Mucosa of descending colon (tissue), 3 donors: ENCODE measurements at places on chromosomes 16 and 17. TPM values are rescaled to one million over a fixed set of nuclear protein-coding genes. Genes with fewer than 3 reads are reported as not detected.

GRCh38 chr17:16676676-16677268 is 13.3 kb upstream of the CCDC144A start:
- DNase-seq = no peak

OMG gene
- total RNA-seq = not detected

OR4D1 gene
- not detected for total RNA-seq

DNA sequence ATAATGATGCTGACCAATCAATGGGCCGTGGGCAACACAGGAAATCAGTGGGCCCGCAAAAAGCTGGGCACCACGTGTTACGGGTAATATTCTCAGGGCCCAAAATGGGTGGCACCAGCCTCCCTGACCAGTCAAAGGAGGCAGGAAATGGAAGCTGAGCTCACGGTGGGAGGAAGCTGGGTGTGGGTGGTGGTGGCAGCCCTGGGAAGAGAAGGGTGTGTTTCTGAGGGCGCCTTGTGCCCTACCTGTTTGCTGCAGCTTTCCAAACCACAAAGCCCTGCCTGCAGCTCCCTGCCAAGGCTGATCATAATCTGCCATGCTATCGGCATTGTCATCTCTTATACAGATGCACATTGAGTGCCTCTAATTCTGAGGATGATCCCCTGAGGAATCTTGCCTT is 457.9 kb downstream of the SLC39A11 start:
- DNase-seq = peak; percentile 71

DNA sequence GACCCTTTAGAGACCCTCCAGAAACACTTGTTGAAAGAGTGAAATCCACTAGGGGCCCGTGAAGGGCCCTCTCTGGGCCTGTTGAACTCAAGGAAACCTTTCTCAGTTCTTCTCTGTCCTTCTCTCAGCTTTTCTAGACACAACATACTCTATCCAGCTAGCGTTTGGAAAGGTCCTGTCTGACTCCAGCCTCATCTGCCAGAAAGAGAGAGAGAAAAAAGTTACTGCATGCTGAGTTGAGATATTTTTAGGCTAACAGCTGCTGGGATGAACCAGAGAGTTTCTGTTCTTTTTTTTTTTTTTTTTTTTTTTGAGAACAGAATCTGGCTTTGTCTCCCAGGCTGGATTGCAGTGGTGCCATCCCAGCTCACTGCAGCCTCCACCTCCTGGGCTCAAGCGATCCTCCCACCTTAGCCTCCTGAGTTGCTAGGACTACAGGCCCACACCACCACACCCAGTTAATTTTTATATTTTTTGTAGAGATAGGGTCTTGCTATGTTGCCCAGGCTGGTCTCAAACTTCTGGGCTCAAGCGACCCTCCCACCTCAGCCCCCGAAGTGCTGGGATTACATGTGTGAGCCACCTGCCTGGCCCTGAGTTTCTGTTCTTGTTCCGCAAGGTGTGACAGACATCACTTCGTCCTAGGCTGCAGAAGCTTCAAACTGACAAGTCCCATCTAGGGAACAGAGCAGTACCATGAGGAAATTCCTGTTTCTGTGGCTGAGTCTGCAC is 14.9 kb upstream of the TEX2 start:
- no peak for DNase-seq

DNA sequence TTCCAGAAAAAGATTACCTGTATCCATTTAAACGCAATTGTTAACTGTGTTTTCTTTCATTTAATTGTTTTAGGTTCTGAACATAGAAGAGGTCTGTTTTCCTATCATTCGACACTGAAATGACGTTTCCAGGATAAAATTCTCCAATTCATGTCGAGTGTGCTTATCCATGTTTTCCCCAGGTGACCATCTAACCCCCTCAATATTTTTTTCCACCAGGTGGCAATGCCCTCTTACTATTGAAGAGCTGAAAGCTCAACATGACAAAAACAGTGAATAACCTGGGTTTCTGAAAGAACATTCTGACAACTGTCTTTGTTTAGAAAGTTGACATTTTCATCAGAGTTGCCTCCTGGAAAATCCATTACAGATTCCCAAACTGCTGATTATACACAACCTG is 948.7 kb downstream of the KCNJ2 start:
- DNase-seq = peak; percentile 46

DNA sequence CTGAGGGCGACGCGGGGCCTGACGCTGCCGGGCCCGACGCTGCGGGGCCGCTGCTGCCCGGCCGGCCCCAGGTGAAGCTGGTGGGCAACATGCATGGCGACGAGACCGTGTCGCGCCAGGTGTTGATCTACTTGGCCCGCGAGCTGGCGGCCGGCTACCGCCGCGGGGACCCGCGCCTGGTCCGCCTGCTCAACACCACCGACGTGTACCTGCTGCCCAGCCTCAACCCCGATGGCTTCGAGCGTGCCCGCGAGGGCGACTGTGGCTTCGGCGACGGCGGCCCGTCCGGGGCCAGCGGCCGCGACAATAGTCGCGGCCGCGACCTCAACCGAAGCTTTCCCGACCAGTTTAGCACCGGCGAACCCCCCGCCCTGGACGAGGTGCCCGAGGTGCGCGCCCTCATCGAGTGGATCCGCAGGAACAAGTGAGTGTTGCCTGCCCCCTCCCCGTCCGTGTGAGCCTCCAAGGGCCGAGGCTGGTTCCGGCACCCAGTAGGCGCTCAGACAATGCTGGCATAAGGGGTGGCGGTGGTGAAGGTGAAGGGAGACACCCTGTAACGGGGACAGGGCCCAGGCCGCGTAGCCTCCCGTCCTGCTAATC is 676 bp downstream of the CPD start:
- DNase-seq = peak; percentile 74

DNA sequence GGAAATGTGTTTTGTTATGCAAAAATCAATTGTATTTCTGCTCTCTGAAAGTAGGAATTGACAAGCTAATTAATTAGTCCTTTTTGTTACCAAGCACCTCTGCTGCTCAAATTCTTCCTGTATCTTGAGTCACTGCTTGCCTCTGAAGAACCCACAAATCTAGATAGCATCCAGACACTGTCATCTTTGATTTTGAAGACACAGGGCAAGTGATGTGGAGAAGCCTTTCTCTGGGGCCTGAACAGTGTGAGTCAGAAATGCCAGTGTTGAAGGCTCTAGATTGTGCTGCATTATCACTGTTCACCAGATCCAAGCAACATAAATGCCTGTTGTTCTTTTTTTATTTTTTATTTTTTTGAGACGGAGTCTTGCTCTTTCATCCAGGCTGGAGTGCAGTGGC is 10.9 kb upstream of the ST6GALNAC1 start:
- DNase-seq = no peak
